ENCODE measurements at places on chromosomes 2 and 18.

- DNase-seq, result no peak
Measured at GRCh38 chr2:216735668-216736067, 40.3 kb upstream of the IGFBP5 start.

DNA sequence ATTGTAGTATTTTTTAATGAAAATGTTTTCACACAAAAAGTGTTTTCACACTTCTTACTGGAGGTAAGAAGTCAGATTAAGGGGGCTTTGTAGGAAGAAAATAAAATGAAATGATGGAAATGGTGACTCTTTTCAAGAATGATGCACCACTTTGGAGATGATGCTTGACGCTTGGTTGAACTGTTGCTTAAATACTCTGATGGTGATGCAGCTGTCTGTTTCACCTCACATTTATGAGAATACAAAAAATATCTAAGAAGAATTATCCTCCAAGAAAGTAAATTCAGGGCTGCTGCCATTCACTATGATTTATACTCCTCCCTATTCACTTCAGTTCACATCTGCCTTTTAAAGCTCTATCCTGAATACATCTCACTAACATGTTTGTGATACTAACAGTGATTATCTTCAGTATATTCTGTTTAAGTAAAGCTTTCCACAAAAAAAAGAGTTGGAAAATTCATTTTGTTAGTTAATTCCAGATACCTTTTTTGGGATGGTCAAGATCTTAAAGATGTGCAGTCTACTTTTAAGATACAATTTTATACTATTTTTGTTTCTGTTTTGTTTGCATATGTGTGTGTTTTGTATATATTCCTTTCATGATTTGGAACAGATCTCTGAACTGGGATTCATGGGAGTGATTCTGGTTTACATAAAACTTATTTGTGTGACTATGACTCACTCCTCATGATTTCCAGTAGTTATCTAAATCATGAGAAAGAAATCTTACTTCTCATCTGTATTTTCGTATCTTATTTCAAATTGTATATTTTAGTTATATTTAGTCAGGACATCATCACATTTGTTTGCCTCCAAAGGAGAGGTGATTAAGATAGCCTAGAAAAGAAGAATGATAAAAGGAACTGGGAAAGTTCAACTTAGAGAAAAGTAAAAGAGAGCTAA, 53.1 kb downstream of the SLC39A10 start:
- no peak for DNase-seq

- no peak for DNase-seq
Measured at GRCh38 chr2:43265001-43265400, 38.6 kb upstream of the ZFP36L2 start.

DNA sequence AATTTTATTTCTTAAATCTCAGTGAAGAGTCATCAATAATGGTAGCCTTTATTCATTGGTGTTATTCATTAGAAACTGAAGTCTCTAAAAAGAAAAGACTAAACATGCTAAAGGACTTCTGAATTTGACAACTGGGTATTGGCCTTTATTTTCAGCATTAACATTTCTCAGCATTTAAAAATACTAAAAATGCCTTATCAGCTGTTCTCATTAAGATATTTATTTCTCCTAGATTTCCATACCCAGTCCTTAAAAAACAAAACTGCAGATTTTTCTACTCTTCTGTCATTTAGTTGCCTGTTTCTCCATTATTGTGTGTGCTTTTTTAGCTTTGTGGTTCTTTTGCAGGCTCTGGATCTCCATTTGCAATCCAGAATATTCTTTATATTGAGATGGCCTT, 31.2 kb upstream of the METAP1D start:
- no peak for DNase-seq

DNA sequence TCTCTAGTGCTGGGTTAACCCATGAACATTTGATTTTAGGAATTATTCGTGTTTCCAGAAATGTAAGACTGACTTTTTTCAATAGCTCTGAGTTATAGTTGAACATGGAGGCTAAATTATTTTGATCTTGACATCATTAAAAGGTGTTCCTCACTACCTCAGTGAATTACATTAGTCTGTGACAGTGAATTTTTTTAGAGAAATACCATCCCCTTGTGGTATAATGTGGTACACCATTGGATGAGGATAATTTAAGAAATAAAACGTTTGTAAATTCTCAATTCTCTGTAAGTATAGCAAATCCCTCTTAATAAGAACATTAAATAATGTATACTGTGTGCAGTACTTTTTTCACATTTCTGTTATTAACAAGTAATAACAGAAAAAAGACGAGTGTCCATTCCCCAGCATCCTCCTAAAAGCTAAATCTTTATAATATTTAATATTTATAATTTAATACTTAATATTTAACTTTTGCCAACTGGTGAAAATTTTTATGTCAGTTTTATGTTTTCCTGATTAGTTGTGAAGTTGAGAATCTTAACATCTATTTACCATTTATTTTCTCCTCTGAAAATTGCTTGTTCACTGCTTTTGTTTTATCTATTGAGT, 70.3 kb upstream of the CWC22 start:
- DNase-seq, result no peak

DNA sequence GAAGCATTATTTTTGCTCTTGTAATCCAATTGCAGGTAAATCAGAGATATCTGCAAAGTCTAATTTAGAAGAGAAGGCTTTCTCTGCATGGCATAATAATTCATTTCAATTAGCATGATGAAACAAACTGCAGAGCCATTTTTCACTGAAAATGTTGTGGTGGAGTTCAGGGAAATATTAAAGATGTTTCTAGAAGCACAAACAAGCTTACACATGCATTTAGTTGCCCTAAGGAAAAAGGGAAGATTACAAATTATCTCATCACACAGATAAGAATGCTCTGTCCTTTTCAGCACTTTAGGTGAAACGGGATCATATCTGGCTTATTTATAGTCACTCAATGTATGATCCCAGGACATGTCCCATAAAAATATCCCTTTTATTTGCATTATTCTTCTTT, 252.1 kb upstream of the TANK start:
- DNase-seq, result no peak

- no peak for DNase-seq
Measured at GRCh38 chr2:216445501-216445900, 33.2 kb downstream of the SMARCAL1 start.

DNA sequence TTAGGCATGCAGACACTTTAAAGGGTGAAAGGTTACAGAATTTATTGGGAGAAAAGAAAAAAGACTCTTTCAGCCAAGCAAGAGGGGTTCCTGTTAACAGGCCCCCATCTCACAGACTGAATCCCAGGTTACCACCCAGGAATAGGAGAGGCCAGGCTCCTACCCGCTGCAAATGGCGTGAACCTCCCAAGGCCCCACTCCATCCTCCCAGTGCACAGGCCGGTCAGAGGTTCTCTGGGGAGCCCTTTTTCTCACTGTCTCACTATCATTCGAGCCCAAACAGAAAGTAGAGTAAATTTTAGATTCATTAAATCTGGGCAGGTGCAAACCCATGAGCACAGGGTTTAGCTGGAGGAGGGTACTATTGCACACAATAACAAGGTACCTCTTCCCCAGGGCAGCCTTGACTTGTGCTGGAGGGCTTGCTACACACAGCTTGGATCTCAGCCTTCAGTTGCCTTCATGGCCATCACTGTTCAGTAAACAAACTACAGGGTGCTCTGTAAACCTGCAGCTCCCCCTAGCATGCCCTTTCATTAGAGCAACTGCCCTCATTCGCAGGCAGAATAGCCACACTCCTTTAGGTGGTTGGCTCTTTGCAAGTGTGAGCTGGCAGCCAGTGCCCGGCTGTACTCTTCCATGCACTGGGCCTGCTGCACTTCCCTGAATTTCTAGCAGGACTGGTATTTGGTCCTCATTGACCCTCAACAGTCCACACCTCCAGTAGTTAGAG, 7.3 kb upstream of the PLEK start:
- no peak for DNase-seq

- DNase-seq, result no peak
Measured at GRCh38 chr2:118046634-118047210, 32.9 kb upstream of the CCDC93 start.

- DNase-seq, result no peak
Measured at GRCh38 chr2:149219856-149220255, 110.5 kb upstream of the LYPD6 start.

DNA sequence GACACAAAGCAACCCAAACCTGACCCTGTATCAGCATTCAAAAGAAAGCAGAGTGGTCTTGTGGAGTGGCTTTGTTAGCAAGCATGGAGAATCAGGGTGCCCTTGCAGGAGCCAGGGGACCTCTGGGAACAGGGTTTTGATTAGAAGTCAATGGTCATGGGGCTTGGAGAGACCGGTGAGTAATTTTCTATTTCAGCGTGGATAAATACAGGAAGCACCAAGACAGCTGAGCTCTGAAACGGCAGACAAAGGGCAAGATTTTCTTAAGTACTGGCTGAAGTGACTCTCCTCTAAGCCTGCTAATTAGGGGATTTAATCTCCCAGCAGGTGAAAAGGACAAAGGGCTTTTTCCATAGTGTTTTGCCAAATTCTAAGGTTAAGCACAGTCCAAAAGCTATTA, 78.0 kb upstream of the GAREM1 start:
- DNase-seq, result no peak

GRCh38 chr18:9760641-9761040, 52.5 kb downstream of the RAB31 start:
- DNase-seq, result no peak

DNA sequence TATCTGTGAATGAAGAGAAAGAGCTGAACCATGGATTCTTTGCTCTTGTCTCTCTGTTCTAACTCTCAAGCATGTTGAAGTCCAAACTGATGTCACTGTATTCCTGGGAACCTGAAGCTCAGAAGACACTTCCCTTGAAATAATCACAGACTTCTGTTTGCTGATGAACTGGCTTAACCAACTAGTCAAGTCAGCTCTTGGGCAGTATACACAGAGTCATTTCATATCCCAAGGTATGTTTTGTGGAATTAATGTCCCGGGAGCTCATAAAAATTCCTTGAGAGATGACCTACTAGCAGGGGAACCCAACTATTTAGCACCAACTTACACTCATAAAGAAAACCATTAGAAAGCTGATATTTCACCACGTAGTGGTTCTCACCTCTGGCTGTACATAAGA, 156.6 kb downstream of the NR4A2 start:
- no peak for DNase-seq

DNA sequence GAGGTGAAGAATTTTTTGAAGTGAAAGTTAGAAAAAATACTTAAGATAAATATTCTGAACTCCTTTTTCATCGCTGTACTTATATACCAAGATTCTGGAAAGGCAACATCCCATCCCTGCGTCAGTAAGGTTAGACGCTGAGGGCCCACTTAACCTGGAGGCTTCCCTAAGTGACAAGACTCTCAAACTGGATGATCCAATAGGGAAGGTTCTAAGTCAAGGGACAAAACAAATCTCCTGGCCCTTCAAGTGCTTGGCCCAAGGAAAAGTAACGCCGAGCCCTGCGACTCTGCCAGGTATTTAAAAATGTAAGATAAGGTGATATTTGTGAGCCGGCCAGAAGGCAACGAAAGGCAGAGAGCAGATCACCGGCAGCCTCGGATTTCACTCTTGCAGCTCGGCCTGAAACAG, 1.3 kb downstream of the STK39 start:
- no peak for DNase-seq

DNA sequence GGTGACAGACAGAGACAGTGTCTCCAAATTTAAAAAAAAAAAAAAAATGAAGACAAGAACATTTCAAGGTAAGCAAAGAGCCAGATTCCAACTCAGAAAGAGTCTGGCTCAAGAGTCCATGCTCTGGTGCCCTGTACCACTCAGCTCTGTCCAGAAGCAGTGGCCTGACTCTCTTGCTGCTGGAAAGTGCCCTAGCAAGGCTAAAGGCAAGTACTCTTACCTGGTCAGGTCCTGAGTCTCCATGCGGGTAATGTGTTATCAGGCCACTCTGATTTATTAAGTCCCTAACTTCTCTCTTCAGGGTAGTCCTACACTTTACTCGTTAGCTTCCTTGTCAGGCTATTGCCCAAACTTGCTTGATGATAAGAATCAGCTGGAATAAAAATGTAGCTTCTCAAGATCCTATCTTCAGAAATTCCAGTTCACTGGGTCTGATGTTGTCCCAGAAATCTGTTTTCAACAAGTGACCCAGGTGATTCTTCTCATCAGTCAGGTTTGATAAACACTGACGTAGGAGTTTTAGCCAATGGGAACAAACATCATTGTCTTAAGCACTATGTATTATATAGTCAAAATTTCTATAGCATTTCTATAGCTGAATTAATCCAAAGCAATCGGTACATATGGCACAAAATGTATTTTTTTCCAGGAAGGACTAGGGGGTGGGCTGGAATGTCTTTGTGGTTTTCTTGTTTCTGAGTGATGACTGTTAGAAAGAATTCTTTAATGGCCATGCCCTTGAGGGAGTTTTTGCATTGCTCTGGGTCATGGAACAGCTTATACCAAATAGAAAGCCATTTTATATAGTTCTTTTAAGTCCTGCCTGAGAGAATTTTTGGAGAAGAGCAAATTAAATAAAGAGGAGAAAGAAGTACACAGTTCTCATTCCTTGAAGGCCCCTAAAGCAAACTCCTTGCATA, 139.9 kb upstream of the DNMT3A start:
- DNase-seq, result no peak

GRCh38 chr2:215059724-215060123, 78.7 kb downstream of the ABCA12 start:
- DNase-seq, result no peak

- DNase-seq, result no peak
Measured at GRCh38 chr2:54685263-54685775, 38.1 kb upstream of the EML6 start.

GRCh38 chr2:127313406-127313805, 19.5 kb upstream of the ERCC3 start:
- DNase-seq, result no peak

- DNase-seq, result no peak
Measured at GRCh38 chr2:194819367-194819766, 837.7 kb upstream of the SLC39A10 start.

- no peak for DNase-seq
Measured at GRCh38 chr2:146124741-146125140, 1604.8 kb upstream of the ZEB2 start.

DNA sequence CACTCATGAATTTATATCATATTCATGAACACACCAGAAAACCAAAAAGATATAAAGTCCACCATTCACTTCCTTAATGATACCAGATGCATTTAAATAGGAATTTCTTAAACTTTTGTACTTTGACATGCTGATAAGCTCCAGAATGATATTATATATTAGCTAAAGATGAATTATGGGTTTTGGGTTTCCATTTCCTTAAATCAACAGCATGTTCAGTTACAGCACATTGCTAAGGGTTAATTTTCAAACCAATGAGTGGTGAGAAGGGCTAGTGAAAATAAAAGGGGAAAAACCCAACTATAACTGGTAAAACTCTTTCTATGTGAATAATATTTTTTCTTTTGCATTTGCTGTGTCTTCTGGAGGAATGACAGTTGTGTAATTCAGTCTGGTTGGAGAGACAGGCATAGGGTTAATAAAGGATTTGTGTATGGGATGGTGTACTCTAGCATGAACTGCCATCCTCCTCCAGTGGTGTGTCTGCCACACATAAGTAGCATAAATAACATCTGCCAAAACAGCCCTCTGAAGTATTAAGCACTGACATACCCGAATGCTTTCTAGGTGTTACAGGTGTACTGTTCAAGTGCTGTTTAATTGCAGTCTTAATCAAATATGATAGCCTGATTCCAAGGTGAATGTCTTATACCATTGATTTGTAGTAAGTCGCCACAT, 19.3 kb upstream of the CPS1 start:
- DNase-seq, result no peak

Measured in activated effector memory CD4-positive, alpha-beta T cell treated with Interleukin-2 at 50 U/mL for 16 hours (primary cell).